Astrocyte (in vitro differentiated cells and primary cell): ENCODE measurements at places on chromosomes 4 and X.

- no peak for DNase-seq
Observed at GRCh38 chrX:132652871-132653270, 164.0 kb upstream of the MBNL3 start.

GRCh38 chrX:120205816-120206753 is 44.5 kb upstream of the ZBTB33 start:
- DNase-seq: no peak

DNA sequence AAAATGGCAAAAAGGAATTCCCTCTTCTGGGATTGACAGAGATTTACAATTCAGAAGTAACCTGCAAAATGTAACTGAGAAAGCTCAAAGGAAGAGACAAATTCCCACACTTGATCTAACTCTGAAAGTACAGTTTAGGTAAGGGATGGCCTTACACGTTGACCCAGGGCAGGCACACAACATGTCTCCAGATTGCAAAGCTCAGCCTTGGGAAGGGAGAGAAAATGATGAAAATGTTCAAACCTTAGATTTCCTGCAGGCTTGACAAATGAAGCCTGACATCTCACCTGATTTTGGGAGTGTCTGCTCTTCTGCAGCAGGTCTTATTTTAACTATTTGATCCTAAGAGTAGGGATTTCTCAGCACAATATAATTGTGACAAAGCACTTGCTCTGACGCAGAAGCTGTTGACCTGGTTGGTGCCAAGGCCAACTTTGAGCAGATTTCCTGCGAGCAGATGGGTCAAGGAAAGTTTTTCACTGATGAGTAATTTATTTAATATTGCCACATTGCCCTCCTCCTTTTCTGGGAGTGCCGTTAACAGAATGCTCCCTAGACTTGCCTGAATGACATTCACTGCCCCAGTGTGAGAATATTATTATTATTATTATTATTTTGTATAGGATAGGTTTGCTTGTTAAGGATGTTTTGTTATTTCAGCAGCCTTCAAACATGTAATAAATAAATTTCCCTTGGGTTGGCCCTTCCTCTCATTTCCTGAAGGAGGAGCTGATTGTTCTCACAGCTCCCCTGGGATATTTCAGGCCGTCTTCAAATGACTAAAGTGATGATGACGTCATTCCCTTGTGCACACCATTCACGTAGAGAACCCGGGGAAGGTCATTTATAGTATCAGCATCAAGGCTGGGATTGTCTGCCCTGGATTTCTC is 157.1 kb downstream of the VEGFC start:
- DNase-seq: peak; percentile 80

DNA sequence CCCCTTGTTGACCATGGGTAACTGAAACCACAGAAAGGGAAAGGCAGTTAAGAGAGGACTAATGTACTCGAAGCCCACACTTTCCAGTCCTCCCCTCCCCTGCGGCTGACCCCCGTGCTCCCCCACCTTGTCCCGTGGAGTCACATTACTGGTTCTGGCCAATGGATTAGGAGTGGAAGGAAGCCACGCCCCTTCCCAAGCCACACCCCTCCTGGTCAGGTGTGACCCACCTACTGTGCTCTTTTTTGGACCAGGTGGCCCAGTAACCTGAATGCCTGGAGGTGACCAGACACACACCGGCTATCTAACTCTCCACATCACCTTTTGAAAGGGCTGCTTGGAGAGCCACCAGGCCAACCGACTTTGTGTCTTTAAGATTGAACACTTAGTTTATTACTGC is 109.3 kb upstream of the MSX1 start:
- no peak for DNase-seq

DNA sequence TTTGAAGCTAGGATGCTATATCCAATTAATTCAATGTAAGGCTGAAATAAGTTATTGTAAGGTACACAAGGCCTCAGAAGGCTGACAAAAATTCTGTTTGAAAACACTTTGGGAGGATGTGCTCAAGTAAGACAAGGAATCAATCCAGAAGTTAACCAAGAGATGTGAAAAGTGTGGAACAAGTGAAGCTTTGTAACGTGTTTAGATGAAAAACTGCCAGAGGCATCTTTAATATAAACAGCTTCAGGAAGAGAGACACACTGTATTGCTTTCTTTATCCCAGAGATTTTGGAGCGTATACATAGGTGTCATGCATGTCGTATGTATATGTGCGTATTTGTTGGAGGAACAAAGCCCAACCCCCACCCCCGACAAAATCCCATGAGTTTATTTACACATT is 28.3 kb upstream of the YTHDC1 start:
- no peak for DNase-seq

DNA sequence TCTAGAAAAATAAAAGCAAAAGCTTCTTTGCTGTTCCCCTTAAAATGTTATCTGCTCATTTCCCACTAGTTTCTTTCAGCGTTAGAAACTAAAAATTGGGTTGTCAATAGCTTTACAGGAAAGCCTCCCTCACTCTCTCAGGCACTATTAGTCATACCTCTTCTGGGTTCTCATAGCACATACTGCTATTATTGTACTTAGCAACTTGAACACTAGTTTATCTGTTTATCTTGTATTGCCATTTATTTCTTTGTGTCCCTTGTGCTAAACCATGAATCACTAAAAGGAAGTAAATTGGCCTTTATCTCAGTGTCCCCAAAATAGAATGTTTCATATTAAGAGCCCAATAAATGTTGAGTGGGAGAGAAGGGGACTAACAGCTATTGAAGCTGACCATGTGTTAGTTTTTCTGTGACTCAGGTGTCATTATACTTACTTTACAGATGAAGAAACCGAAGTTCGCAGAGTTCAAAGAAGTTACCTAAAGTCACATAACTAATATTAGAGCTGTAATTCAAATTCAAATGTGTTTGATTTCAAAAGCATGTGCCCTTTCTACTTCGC is 124.8 kb upstream of the CITED1 start:
- DNase-seq: no peak

GRCh38 chrX:31126205-31126604 is 54.4 kb upstream of the FTHL17 start:
- peak; percentile 81 for DNase-seq

DNA sequence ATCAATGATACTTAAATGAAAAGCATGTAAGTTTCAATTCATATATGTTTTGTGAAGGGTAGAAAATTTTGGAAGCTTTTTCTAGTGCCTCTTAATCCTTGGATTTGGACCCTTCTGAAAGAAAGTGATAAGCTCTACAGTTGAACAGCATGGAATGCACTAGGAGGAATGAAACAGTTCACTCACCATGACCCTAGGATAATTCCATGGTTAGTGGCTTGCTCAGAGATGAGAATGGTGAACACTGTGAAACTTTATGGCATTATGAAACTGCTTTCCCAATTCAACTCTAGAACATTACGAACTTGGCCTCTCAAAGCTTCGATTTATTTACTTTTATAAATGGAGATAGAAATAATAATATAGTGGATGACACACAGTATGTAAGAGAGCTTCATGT is 88.9 kb upstream of the FAT4 start:
- DNase-seq: no peak

- DNase-seq: no peak
Observed at GRCh38 chr4:52069571-52069970, 18.5 kb downstream of the SPATA18 start.

- no peak for DNase-seq
Observed at GRCh38 chrX:36861601-36862000, 146.6 kb upstream of the FAM47C start.

- DNase-seq: peak; percentile 14
Observed at GRCh38 chrX:153953342-153953830, 8.9 kb upstream of the RENBP start.

- no peak for DNase-seq
Observed at GRCh38 chr4:13558881-13559280, 14.6 kb upstream of the NKX3-2 start.

- no peak for DNase-seq
Observed at GRCh38 chr4:170827562-170828274, 738.0 kb upstream of the AADAT start.

DNA sequence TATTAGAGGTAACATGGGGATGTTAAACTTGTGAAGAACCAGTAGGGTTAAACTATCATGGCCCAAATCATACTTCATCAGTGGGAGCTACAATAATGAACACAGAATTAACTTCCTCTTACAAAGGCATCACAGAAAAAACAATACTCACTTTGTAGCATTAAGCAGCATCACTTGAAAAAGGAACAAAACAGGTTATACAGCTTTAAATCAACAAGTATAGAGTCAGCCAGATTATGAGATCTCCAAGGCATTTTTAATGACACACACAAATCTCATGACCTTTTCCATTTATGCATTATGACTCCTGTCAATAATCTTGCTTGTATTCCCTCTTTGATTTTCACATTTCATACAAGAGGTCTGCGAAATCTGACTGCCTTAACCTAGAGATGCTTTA is 18.3 kb downstream of the FBXL5 start:
- DNase-seq: no peak

- DNase-seq: no peak
Observed at GRCh38 chr4:147378780-147379179, 102.1 kb upstream of the EDNRA start.

- DNase-seq: peak; percentile 65
Observed at GRCh38 chr4:123349421-123350190, 47.0 kb upstream of the SPRY1 start.
